ENCODE measurements at places on chromosomes 3 and 15. TPM values are rescaled to one million over a fixed set of nuclear protein-coding genes. Genes with fewer than 3 reads are reported as not detected.

The CCR9 gene
- not detected for total RNA-seq

The ANO10 gene
- 20.0 TPM for total RNA-seq

The C3orf52 gene
- total RNA-seq: 2.0 TPM

The CPA3 gene
- total RNA-seq: not detected

The TMC3 gene
- not detected for total RNA-seq

- no peak for DNase-seq
Observed at GRCh38 chr3:41629072-41629471, 332.8 kb downstream of the ULK4 start.

DNA sequence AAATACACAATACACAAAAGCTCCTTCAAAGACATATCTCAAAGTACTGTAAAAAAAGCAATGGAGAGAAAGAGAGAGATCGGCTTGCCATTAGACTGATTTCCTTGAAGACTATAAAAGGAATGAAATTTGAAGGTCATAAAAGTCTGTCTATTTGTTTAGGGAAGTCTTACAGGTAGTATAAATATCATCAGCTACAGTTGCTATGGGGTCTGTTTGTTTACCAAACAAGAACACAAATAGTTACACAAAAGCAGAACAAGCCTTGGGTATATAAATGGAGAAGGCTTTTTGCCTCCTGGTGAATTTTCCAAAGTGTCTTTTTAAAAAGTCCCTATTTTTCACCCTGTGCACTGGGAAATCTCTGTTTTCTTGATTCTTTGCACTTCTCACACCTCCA is 552.3 kb downstream of the FOXP1 start:
- DNase-seq: no peak

GRCh38 chr3:129184396-129184657 is 631 bp upstream of the CNBP start:
- no peak for DNase-seq

- no peak for DNase-seq
Observed at GRCh38 chr3:160369784-160370183, 29.2 kb downstream of the IFT80 start.

DNA sequence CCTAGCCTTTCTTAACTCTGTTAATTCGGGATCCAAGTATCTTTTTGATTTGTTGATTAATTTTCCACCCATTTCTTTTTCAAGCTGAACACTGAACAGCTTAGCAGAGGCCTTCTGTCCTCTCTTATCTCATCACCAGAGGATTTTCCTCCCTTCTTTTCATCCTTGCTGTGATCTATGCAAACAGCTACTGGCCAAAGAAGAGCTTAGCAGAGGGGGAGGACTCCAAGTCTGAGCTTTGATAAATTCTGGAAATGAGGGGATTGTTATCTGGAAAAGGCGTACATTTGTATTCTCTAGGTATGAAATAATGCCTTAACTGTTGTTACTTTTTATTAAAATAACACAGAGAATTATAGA is 13.4 kb downstream of the DZIP3 start:
- no peak for DNase-seq

GRCh38 chr3:141881702-141882101 is 5.3 kb downstream of the ATP1B3 start:
- DNase-seq: no peak

DNA sequence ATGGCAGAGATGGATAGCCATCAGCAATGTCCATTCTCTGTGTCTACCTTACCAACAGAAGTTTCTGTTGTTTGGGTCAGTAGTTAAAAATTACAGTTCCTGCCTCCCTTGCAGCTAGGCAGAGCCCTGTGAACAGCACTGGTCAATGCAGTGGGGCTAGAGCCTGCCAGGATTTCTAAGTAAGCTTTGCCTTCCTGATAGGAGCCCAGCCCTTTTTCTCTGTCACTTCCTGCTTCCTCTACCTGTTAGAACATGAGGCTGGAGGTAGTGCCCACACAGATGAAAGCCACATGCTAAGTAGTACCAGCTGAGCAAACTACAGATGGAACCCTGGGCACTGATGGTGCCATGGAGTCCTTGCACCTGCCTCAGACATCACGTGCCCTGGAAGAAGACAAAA is 45.0 kb downstream of the MGLL start:
- no peak for DNase-seq

Measured in H4 (cell line).